Hepatocyte (in vitro differentiated cells): ENCODE measurements at places on chromosomes 16 and 17. TPM values are rescaled to one million over a fixed set of nuclear protein-coding genes. Genes with fewer than 3 reads are reported as not detected.
A peak's percentile ranks its signal among the peaks of the same experiment; 100 is the strongest.

- no peak for DNase-seq
Observed at GRCh38 chr17:17191346-17191792, 14.8 kb downstream of the PLD6 start.

RNF43 gene
- total RNA-seq: 6.5 and 10.1 TPM in 2 replicates

KRT32 gene
- total RNA-seq: not detected in 2 replicates

- DNase-seq: no peak
Observed at GRCh38 chr16:84334482-84334881, 33.9 kb upstream of the ATP2C2 start.

GRCh38 chr16:66695471-66695934 is 1.0 kb downstream of the CMTM4 start:
- DNase-seq: no peak

NPLOC4 gene
- 48.2 and 54.6 TPM in 2 replicates for total RNA-seq

GRCh38 chr16:19382887-19383816 is 34.5 kb upstream of the TMC5 start:
- peak; percentile 13 for DNase-seq

DNA sequence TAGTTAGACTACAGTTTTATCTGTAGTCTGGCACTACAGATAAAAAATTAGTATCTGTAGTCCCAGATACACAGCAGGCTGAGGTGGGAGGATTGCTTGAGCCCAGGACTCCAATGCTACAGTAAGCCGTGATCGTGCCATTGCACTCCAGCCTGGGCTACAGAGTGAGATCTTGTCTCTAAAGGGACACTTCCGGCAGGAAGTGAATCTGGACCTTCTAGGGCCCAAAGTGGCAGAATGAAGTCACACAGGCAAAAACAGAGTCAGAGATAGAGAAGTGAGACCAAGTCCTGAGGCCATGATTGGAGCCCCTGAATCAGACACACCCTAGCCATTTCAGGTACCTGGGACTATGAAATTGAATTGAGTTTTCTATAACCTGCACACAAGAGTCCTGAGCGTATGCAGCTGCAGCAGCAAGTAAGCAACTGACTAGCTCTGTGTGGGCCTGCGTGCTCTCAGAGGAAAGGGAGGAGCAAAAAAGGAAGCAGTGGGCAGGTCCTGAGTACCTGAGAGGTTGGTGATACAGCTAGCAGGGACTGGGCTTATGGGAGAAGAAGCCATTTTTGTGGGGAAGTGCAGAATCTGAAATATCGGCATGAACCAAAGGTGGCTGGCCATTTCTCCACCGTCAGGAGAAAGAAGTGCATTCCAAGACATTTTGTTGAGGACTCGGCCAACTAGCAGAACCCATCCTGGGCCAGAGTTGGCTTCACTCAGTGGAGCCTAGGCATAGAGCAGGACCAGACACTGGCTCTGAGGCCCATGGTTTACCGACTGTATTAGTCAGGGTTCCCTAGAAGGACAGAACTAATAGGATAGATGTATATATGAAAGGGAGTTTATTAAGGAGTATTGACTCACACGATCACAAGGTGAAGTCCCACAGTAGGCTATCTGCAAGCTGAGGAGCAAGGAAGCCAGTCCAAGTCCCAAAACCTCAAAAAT is 27.2 kb upstream of the BRD7 start:
- no peak for DNase-seq

DNA sequence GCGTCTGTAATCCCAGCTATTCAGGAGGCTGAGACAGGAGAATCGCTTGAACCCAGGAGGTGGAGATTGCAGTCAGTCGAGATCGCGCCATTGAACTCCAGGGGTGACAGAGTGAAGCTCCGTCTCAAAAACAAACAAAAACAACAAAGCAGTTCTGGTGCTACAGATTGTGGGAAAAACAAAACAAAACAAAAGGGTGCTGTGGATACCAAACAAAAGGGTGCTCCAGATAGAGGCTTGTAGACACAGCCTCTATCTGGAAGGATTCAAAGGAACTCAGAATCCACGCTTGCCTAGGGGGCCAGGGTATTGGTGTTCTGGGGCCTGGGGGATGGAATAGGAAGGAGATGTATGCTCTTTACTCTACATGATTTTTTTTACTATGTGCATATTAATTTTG is 2.5 kb downstream of the MYLK3 start:
- DNase-seq: no peak

DNA sequence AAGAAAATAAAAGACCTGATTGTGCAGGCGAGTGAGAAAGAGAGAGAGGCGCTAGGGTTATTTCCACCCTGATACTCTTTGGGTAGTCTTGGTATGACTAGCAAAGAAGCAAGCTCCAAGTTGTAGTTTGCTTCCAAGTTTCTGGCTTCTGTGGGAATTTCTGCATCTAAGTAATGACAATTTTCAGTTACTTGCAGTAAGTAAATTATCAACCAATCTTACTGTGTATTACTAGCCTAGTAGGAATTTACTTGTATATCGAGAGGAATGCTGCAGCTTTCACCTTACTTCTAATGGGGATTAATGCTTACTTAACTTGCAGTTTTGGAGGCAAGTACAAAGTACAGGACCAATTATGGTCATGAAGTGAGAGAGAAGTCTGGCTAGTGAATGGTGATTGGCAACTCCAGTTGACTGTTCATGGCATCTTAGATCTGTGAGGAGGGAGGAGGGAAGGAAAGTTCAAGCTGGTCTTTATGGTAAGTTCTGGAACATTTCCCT is 31.9 kb downstream of the TENT4B start:
- peak; percentile 53 for DNase-seq

DNAH2 gene
- total RNA-seq: 0.77 and 1.0 TPM in 2 replicates

HSD3B7 gene
- 17.5 and 18.1 TPM in 2 replicates for total RNA-seq

GRCh38 chr17:38660097-38661025 is 14.4 kb downstream of the EPOP start:
- no peak for DNase-seq

- DNase-seq: peak; percentile 69
Observed at GRCh38 chr16:12340151-12340733, 363.7 kb downstream of the SNX29 start.

TP53 gene
- 24.2 and 29.6 TPM in 2 replicates for total RNA-seq

DNA sequence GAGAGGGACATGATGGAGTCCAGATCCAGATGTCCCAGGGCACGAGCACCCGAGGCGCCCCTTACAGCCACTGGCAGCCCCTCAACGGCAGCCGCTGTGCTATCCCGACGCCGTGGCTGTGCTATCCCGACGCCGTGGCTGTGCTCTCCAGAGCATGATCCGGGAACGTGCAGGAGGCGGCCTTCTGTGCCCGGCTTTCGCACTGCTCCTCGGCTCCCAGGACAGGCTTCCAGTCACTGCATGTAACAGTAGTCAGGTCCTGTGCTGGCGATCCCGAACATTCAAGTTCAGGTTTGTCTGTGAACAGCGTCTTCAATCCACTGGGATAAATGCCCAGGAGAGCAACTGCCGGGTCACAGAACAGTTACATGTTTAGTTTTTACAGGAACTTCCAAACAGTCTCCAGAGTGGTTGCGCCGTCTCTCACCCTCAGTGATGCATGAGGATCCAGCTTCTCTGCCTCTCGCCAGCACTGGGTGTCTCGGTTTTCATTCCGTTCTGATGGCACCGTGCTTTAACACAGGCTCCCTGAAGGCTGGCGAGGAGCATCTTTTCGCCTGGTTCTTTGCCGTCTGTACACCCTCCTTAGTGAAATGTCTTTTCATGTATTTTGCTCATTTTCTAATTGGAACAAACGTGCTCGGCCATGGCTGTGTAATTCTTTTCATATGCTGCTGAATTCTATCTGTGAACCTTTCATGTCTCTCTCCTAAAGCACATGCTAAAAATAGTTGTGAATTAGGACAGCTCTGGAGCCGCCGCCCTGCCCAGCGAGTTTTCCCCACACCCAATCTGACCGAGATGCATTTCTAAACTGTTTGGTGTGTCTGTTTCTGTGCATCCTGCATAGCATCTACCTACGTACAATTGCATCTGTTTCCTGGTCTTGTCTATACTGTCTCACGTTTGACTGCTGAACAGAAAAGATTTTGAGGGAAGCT is 72.6 kb upstream of the METRNL start:
- DNase-seq: no peak

DNA sequence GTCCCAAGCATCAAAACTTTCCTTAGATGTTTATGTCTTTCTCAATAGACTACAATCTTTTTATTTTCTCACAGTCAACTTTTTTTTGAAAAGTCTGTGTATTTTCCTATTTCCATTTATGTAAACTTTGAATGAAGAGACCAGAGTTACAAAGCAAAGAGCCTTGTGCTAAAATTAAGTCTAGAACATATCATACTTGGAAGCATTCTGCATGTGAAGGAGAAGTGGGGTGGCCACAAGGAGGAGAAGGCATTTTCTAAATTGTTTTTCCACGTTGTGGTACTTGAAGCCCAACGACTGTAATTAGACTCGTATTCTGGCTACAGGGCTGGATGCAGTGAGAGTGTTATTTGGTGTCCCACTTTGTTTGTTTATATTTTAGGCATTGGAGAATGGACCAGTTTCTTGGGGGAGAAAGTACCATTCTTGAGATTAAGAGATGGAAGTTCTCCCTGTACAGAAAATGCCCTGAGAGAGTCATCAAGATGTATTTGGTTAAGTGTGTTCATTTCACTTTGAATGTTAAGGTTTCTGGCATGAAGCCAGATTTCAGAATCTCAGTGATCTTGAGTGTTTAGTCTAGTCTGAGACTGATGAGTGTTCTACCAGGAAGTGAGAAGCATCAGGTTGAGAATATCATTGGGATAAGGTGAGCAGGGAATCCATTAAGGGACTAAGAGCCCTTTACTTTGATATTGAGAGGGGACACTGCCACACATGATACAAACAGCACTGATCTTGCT is 71.6 kb downstream of the MAP2K6 start:
- no peak for DNase-seq

DNA sequence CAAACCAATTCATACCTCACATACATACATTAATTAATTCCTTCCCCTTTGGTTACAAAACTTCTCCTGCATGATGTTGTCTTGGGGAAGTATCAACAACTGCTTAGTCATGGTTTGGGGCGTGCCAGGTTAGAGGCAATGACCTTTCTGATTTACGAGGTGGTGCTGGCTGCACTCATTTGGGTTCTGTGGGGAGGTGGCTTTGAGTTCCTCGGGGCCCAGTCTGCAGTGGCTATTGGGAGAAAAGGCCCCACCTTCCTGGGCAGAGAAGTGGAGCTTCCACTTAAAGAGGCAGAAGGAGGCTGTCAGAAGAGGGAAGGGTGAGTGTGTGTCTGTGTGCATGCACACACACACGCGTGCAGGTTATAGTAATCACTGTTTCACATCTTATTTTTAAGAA is 10.2 kb upstream of the ETV4 start:
- peak; percentile 49 for DNase-seq

GRCh38 chr17:68611353-68612208 is 10.4 kb upstream of the FAM20A start:
- no peak for DNase-seq

- DNase-seq: no peak
Observed at GRCh38 chr17:12851901-12852435, 62.7 kb downstream of the ARHGAP44 start.

EPOP gene
- 0.92 and 0.93 TPM in 2 replicates for total RNA-seq

DNA sequence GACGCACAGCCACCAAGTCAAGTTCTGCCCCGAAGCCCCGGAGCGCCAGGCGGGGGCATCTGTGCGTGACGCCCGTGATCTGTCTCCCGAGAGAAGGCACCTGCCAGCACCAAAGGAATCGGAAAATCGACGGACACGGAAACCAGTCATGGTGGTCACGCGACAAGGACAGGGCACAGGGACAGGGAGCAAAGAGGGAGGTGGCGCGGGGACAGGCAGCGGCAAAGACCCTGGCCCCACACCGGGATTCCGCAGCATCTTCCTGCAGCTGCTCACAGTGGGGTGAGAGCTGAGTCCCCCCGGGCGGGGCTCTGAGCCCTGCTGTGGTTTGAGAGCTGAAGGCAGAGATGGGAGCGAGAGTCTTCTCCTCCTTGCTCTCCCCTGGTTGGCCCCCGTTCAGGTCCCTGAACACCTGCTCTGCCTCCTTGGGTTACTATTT is 56.4 kb downstream of the ABR start:
- DNase-seq: no peak

- DNase-seq: no peak
Observed at GRCh38 chr16:6095414-6095813, 997.8 kb upstream of the EEF2KMT start.

TMC5 gene
- total RNA-seq: 2.9 and 3.1 TPM in 2 replicates

- no peak for DNase-seq
Observed at GRCh38 chr17:5560361-5560988, 23.8 kb downstream of the NLRP1 start.

- DNase-seq: peak; percentile 78
Observed at GRCh38 chr16:89442990-89443726, 47.2 kb downstream of the ANKRD11 start.

- no peak for DNase-seq
Observed at GRCh38 chr16:62404842-62405611, 368.8 kb upstream of the CDH8 start.

DNA sequence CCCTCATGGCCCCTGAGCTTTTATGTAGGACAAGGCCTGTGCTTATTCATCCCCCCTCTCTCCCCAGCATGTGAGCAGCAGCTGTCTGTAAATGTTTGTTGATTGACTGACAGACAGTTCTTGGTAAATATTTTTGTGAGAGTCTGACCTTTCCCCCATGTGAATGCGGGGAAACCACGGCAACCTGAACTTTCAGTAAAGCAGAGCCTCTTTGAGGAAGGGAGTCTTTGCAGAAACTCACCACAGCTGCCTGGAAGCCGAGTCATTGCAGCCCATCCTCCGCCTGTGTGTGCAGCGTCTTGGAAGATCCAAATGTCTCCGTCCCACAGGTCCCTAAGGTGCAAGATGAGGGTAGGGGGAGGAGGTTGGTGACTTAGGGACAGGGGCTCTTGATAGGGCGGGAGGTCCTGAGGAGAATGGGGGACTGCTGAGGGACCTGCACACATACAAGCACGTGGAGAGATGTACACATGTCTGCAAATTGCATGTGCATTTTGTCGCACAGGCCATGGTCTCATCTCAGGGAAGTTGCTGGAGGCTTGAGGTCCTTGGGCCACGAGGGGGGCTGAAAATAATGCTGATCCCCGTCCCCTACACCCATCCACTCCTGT is 23.0 kb upstream of the IL21R start:
- no peak for DNase-seq

MAP2K3 gene
- total RNA-seq: 16.1 and 21.8 TPM in 2 replicates

DNA sequence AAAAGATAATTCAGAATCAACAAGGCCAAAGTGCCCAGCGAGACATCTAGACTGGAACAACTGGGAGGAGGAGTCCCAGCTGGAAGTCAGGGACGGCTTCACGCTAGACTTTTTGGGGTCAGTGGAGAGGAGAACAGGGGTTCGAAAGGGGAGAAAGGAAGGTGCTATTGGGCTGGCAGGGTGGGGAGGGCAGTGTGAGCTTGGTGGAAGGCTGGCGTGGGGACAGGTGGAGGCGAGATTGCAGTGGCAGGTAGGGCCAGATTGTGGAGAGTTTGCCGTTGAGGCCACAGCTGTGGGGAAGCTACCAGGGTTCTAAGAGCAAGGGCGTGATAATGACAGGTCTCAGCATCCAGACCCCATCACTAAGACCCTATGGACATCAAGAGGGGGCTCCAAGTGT is 10.5 kb downstream of the SDK2 start:
- no peak for DNase-seq

DNA sequence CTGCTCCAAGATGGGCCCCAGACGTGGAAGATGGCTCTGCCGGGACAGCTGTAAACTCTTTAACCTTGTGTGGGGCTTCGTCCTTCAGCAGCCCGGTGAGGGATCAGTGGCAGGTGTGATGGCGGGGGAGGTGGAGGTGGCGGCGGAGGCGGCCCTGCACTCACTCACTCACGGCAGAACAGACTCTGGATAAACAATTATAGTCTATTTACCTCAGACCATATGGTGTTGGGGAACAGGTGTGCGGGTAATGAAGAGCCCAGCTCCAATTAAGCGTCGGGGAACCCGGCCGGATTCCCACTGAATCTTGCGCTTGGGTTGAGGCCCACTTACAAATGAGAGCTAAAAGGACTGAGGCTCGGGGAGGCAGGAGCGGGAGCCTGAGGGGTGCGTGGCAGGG is 104.3 kb upstream of the SDK2 start:
- DNase-seq: no peak

CLEC18B gene
- 0.23 and 8.3 TPM in 2 replicates for total RNA-seq
